ENCODE measurements at places on chromosomes 7 and 10. TPM values are rescaled to one million over a fixed set of nuclear protein-coding genes. Genes with fewer than 3 reads are reported as not detected.

Gene HOXA2
- 0.70 TPM for total RNA-seq

Gene ABCC2
- total RNA-seq, result 114 TPM

Gene FAM131B
- total RNA-seq, result 0.29 TPM

Gene FAM107B
- 103 TPM for total RNA-seq

Gene HGF
- not detected for total RNA-seq
